ENCODE measurements at places on chromosomes 11 and 22.
A peak's percentile ranks its signal among the peaks of the same experiment; 100 is the strongest.

DNA sequence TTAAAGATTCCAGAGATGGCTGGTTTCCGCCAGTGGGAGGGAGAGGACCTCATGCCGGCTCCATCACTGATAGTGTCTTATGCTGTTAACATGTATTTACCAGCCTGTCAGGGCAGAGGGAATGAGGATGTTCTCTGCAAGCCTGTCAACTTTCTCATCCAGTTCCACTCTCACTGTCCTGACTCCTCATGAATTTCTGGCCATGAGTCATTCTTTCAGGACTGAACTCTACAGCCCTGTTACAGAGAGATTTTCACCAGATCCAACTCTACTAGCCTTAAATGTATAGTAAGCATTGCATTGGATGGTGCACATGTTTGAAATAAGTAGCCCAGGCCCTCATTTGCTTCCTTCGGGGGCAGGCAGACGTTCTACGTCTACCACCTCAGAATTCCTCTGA lies 387.7 kb downstream of the TMEM135 start:
- no peak for DNase-seq

DNA sequence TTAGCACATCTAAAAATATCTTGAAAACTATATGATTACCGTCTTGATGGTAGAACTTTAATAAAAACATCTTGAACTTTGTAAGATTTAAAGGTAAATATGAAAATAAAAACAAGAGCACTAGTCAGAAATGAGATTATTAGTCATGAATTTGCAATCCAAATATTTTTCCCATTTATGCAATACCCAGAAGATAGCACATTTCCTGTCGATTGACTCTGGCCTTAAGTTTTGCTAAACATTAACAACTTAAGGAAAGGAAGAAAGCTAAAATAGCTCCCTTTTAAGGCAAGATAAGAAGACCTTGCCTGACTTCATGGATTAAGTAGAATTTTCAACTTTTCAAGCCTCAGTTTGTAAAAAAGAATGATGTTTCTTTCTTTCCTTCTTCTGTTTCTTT lies 1374.7 kb upstream of the RAG2 start:
- no peak for DNase-seq

DNA sequence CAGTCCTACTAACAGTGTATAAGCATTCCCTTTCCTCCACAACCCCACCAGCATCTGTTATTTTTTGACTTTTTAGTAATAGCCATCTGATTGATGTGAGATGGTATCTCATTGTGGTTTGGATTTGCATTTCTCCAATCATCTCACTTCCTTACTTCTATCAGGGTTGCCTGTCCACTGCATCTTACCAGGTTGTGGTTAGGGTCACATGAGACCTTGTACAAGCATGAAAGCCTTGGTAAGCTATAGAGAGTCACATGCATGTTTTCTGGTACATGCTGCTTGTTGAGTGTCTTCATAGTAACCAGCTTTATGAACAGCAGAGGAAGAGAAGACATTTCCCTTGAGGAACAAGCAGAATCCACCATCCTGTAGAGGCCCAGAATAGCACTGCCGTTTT lies 102.9 kb upstream of the PAX6 start:
- DNase-seq: no peak

GRCh38 chr11:44266056-44266780 lies 43.7 kb downstream of the ALX4 start:
- no peak for DNase-seq

GRCh38 chr22:37804881-37805809 lies 2.6 kb upstream of the GCAT start:
- DNase-seq: peak; percentile 20

- no peak for DNase-seq
These were observed 12.2 kb upstream of the CDC42BPG start for GRCh38 chr11:64856382-64857227.

DNA sequence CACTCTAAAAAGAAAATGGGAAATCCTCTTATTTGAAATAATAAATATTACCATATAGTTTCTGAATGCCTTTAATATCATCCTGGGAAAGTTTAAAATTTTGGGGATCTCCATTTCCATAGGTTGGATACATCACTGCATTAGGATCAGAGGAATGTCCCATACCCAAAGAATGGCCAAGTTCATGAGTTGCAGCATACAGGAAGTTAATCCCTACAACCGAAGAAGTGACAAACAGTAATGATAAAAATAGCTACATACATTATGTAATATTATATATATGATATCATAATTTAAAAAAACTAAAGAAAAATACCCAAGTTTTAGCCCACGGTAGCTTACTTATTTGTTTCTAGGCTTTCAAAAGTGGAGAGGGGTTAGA lies 7.4 kb downstream of the MMP7 start:
- DNase-seq: no peak

- DNase-seq: no peak
These were observed 4.2 kb upstream of the TFIP11 start for GRCh38 chr22:26516503-26516902.

GRCh38 chr11:33842236-33842915 lies 49.5 kb downstream of the LMO2 start:
- no peak for DNase-seq

- DNase-seq: no peak
These were observed 51.6 kb downstream of the ETS1 start for GRCh38 chr11:128535468-128536457.

All from stimulated activated CD8-positive, alpha-beta memory T cell treated with anti-CD3 and anti-CD28 coated beads, Interleukin-7, amount 100 ng/mL, for 1 hour (primary cell).